Activated CD4-positive, CD25-positive, alpha-beta regulatory T cell (primary cell): ENCODE measurements at places on chromosomes 7 and 10.
A peak's percentile ranks its signal among the peaks of the same experiment; 100 is the strongest.

DNA sequence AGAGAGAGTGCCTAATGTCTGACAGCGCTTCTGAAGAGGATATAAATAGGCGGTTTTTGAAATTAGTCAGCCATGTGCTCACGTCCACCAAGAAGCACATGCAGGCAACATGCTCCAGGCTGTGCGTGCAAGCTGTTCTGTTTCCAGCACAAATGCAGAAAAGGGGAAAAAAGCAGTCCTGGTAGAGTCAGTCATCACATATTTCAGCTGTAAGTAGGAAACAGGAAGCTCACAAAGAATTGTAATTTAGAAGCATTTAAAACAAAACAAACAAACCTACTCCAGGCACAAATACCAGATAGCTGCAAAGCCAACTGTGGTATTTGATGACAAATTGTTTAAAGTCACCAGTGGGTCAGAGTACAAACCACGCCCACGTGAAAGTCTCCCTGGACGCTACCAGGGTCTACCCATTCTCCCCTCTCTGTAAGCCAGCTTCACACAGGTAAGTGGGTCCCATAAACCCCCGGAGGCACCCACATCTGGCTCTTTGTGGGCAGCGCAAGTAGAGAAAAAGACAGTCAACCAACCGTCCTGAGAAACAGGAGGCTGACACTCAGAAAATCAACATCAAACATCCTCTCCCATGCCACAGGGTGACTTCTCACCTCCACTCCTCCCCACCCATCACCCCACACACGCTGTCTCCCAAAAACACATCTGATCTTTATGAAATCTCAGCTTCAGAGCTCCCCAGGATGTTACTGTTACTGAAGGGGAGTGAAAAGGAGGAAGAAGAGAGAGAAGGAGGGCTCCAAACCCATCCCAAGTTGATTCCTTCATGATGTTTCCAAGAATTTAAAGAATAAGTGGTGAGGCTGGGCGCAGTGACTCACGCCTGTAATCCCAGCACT, 186.4 kb downstream of the FAM107B start:
- peak; percentile 13 for DNase-seq

GRCh38 chr7:2037808-2038522, 194.8 kb downstream of the MAD1L1 start:
- DNase-seq: no peak

DNA sequence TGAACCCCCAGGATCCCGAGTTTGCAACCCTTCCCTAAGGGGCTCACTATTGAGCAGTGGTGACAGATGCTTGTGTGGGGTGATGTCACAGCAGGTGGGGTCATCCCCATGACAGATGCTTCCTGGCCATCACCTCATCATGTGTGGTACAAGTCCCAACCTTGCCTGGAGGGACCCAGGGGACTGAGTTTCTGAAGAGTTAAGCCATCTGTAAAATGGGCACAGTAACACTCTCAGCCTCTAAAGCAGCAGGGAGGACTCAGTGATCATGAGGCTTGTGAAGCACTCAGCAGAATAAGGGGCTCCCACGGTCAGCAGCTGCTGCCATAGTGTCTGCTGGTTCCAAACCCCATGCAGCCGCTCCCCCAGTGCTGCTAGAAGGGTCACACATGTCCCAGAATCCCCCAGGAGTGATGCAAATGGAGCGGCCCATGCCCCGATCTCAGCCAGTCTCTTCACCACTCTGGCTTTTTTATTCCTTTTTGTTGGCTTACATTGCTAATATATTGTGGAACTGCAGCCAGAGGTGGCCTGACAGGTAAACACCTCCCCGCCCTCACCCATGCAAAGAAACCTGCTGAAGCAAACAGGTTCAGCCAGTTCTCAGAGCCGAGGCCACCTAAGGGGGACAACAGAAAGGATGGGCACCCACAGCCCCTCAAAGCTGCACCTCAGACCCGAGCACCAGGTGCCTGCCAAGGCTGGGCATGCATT, 102.1 kb upstream of the PDGFA start:
- DNase-seq: no peak

GRCh38 chr7:110308791-110309190, 782.1 kb upstream of the LRRN3 start:
- DNase-seq: no peak

DNA sequence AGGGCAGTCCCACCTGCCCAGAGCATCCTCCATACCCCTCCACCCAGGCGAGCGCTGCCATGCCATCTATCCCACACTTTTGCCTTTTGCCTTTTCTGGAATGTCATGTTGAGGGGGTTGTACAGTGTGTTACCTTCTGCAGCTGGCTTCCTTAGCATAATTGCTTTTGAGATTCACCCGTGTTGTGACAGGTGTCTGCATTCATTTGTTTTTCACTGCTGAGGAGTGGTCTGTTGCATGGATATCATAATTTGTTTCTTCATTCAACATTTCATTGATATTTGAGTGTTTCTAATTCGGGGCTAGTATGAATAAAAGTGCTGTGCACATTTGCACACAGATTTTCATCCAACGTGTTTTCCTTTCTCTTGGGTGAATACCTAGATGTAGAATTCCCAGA, 353.9 kb downstream of the PAXIP1 start:
- no peak for DNase-seq

DNA sequence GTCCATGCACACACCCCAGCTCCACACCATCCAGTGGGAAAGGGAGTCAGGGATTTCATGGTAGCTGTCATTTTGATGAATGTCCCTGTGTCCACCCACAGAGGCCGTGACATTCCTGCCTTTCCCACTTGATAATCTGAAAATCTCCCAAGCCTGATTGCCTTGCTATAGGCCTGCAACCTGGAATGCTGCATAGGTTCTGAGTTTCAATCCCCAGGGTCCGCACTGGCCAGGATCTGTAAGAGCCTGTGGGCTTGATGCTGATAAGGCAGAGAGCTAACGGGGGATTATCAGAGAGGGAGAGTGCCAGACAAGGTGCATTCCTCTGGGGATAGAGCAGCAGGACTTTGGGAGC, 57.5 kb downstream of the RBM20 start:
- no peak for DNase-seq

GRCh38 chr7:108239501-108240225, 109.5 kb upstream of the LAMB4 start:
- DNase-seq: no peak

DNA sequence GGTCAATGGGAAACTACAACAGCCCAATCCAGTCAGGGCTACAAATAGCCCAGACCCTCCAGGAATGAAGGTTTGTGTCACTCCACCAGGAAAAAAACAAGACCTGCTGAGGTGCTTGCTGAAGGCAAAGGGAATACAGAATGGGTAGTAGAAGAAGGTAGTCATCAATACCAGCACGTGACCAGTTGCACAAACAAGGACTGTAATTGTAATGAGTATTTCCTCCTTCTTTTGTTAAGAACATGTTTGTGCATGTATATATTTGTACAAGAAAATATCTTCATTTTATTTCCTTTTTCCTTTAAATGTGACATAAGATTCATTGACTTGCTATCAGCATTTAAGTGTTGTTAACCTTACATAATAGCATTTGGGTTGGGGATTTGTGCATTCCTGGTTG, 229.3 kb downstream of the IMMP2L start:
- DNase-seq: no peak

DNA sequence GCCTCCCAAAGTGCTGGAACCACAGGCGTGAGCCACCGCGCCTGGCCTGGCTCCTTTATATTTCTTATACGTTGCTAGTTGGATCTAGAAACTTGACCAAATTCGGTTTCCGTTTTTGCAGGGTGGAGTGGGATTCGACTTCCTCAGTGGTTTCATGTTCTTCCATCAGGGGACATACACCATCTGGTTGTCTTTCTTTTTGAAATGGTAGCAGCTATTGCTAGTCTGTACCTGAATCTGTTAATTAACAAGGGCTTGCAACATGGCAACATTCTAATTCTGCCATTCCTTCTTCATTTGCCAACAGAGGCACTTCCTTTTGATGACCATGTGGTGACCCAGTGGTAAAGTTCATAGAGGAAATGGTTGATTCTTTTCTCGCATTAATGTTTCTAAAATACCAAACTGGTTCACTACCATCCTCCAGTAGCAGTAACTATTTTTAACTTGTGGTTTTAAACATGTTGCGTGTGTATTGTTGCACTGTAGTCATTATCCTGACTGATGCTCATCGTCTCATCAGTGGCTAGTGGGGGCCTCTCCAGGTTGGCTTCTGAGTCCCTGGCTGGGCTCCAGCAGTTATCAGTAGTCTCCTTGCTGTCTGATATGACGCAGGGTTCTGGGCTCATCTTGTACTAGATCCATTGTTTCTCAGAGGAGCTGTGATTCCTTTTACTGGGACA, 159.2 kb downstream of the RGS10 start:
- no peak for DNase-seq

DNA sequence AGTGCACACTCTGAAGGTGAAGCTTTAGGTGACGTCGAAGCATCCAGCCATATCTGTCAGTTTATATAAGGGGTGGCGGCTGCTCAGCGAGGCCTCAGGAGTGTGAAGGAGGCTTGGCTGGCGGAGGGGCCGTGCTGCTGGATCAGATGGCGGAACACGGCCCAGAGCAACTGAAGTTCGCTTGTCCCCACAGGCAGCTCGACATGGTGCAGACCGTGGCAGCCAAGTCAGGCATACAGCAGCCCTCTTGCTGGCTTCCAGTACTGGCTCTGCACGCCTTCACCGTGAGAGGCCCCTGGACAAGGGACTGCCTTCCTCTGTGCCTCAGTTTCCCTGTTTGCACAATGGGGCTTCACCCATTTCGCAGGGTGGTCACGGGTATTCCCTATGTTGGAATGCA, 443.5 kb downstream of the DNAJB6 start:
- no peak for DNase-seq

GRCh38 chr10:110411047-110411410, 86.7 kb upstream of the DUSP5 start:
- no peak for DNase-seq

DNA sequence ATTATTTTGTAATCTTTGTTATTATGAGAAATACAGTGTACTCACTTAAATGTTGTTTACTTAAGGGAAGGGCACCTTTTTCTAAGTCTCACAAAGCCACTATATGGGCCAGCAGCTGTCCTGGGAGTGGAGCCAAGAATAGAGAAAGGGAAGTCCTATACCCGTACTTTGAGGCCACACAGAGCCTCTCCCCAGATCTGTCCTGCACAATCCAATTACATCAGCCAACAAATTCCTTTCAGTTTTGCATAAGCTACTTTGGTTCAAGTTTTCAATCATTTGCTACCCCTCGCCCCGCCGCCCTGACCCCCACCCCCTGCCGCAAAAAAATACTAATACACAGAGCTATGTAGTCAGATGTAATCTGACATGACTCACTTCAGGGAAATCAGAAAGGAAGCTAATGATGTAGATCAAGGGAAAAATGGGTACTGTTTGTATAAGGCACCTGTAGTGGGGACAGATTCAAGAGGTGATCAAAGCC, 297.4 kb upstream of the NEBL start:
- DNase-seq: no peak

- DNase-seq: no peak
Measured at GRCh38 chr10:10772411-10772810, 245.3 kb upstream of the CELF2 start.

DNA sequence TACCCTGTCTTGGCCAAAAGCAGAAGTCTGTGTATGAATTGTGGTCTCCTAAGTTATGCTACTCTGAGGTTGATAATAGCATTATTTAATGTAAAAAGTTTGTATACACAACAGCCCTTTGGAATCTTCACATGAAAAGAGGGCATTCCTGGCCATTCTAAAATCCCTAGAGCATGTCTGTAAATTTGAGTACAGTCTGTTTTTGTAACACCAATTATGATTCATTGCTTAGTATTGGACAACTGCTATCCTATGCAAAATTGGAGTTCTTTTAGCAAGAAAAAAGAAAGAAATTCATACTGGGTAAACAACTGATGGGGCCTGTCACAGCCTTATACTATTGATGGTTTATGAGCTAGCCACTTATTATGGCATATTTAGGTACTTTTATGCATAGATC, 10.2 kb downstream of the CUTC start:
- no peak for DNase-seq

- no peak for DNase-seq
Measured at GRCh38 chr10:94192333-94192732, 170.4 kb downstream of the NOC3L start.

- DNase-seq: no peak
Measured at GRCh38 chr10:132787495-132788179, 1.7 kb upstream of the NKX6-2 start.

DNA sequence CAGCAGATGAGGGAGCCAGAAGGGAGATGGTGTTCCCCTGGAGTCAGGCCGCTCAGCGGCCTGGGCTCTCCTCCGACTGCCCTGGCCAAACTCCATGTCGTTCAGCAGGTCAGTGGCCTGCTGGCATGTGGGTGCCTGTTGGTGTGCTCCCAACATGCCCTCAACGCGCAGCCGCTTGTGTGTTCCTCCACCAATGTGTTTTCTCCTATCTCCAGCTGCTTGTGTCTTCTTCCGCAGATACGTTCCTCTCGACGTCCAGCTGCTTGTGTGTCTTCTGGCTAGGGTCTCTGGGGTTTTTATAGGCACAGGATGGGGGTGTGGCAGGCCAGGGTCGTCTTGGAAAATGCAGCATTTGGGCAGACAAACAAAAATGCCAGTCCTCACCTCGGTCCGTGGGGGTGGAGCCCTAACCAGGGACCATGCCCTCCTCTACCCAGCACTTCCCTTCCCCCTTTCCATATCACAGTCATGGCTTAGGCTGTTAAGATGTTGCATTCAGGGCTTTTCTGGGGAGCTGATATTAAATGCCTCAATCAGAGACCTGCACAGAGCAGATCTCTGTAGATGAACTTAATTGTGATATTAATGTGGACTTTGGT, 111.6 kb downstream of the TMEM178B start:
- no peak for DNase-seq

- DNase-seq: no peak
Measured at GRCh38 chr10:106508950-106509349, 655.6 kb downstream of the SORCS1 start.

DNA sequence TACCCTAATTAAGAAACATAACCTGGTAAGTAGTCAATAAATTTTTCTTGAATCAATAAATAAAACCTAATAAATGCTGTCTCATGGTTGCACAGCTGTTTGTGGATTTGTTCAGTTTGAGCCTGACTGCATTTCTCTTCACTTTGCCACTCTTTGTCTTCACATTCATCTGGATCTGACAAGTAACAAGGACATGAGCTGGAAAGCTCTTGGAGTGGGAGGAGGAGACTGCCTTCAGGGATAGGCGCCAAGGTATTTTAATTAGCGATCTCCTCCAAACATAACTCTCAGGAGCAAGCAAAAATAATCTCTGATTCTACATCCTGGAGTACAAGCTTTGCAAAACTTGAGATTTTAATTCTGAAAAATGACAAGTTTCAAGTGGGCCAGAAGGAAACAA, 251.0 kb downstream of the BMPER start:
- no peak for DNase-seq

DNA sequence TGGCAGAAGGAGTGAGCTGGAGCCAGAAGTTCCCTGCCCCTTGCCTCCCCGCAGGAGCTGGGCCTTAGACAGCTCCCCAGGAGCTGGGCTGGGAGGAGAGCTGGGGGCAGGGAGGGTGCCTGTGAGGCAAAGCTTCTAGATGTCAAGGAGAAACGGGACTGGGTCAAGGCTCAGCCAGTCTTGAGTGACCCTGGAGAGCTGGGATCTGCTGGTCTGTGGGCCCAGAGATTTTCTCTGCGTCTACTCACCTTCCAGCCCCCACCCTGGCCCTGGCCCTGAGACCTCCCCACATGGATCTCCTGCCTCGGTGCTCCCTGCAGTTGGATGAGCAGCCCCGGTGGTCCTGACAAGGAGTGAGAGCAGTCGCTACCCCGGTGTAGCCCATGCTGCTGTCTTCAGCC, 20.3 kb upstream of the SHH start:
- DNase-seq: no peak

- no peak for DNase-seq
Measured at GRCh38 chr7:99234185-99234584, 26.3 kb upstream of the KPNA7 start.

- DNase-seq: peak; percentile 34
Measured at GRCh38 chr10:118241229-118242137, 100.6 kb downstream of the FAM204A start.
